RCC 7860 (cell line): ENCODE measurements at places on chromosomes 12 and 14.
A peak's percentile ranks its signal among the peaks of the same experiment; 100 is the strongest.

DNA sequence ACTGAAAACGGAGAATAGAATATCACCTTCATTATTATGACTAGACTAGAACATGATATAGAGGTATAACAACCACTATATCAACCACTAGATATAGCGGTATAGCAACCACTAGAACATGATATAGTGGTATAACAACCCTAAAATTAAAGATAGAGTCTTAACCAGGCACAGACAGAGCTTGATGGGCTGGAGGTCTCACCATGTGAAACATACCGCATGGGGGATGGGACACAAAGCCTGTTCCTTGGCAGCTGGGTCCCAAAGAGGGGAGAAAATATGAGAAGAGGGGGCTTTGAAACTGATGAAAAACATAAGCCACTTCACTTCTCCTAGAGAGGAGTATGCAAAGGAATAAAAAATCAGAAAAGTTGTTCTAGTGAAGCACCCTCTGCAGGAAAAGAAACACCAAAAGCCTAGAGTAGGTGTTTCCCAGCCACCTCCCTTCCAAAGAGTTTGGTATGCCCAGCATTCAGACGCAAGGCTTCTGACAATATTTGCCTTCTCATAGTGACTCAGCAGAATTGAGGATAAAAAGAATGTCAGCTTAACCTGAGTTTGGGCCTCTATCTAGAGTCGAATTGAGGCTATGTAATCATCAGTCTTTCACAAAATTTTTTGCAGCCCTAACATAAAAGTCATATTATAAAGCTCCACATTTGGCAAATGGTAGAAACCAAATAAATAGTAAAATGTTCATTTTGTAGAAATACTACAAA is 316.4 kb downstream of the NOVA1 start:
- DNase-seq = peak; percentile 29

DNA sequence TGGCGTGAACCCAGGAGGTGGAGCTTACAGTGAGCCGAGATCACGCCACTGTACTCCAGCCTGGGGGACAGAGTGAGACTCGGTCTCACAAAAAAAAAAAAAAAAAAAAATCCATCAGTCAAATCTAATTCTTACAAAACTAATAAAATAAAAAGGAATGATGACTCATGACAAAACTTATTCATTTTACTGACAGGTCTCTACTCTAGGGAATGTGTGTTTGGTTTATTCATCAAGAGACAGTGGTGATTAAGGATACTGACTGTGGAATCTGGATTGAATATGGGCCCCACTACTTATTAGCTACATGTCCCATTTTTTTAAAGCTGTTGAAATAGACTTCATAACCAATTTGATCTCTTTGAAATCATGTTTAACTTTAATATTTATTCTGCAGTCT is 29.3 kb upstream of the GAS2L3 start:
- no peak for DNase-seq

GRCh38 chr14:77622366-77622961 is 6.0 kb upstream of the SPTLC2 start:
- DNase-seq = no peak

DNA sequence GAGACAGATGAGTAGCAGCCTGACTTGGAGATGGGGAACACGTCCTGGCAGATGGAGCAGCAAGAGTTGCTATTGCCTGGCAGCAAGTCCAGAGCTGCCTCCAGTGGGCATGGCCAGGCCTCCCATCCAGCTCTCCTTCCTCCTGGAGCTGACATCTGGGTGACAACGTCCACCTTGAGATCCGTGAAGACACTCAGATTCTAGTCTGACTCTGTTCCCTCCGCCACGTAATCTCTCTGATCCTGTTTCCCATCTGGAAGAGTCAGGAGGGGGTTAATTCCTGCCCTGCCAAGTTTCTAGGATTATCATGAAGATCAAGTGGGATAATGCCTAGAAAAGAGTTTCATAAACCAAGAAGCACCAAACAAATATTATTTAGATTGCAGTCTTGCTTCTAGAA is 65.3 kb upstream of the FAM181A start:
- no peak for DNase-seq

GRCh38 chr14:68658943-68659931 is 133.6 kb downstream of the ZFP36L1 start:
- no peak for DNase-seq
